ENCODE measurements at places on chromosomes 4 and X.

DNA sequence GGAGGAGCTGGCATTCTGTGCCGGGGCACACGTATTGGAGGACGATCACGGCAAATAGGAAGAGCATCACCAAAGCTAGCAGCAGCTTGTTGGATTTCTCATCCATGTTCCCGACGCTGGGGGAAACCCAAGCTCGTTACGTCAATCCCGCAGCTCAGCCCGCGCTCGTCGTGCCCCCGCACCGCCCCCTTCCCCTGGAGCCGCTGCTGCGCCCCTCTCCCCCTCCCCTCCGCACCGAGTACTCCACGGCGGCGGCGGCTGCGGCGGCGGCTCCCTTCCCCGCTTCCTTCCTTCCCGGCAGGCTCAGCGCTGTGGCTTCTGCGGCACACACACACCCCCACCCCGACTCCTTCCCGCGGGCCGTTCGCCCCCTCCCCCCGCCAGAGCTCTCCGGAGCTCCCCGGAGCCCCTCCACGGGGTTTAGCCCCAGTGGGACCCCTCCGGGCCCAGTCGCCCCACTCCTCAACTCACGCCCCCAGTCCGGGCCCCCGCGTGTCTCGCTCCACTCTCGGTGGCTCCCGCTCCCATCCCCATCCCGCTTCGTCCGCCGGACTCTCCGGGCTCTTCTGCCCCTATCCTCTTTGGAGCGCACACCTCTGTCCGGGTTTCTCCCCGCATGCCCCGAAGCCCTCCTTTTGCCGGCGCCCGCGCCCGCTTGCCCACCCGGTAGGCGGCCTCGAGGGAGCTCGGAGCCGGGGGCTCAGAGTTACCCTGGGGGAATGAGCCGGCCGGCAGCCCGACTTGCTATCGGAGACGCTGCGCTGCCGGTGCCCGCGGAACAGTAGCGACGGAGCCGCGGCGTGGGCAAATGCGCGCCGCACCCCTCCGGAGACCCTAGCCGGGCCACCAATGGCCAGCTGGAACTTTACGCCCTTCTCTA lies 978 bp downstream of the HS6ST2 start:
- DNase-seq, result no peak

DNA sequence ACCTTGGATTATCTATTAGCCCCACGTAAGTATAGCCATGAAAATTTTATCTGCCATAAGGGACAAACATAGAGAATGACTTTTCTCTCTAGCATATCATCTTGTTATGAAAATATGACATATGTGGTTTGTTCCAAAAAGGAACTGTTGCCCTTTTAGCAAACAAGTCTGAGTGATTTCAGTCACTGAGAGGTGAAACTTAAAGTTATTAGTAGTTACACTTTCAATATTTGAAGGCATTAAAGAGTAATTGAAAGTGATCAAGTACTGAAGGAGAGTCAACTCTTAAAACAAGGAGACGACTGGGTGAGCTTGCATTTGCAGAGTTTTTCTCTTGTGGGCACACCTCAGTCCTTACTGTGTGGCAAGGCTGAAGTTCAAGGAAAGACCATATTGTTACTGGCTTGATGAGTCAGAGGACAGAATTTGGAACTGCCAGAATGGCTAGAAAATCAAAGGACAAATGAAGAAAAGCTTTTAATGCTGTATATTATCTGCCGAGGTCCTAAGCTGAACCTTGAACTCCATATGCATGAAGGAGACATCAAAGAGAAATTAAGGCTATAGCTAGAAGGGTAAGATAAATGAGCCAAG lies 205.1 kb upstream of the EMCN start:
- no peak for DNase-seq

GRCh38 chr4:184280137-184280536 lies 62.5 kb upstream of the ENPP6 start:
- no peak for DNase-seq

DNA sequence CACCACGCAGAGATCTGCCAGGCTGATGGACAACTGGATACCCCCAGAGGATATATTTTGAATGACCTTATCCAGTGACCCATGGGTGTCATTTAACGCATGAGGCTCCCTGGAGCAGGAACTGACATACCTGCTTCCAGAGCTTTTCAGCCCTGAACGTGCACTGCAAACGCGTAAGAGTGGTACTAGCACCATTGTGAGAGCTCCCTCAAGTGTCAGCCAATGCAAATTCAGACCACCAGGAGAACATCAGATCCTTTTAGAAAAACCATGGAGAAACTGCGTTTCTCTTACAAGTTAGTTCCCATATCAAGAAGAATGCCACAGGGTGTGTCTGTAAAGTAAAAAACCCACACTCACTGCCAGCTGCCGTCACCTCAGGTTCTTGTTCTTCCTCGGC lies 7.3 kb downstream of the TREX2 start:
- no peak for DNase-seq

DNA sequence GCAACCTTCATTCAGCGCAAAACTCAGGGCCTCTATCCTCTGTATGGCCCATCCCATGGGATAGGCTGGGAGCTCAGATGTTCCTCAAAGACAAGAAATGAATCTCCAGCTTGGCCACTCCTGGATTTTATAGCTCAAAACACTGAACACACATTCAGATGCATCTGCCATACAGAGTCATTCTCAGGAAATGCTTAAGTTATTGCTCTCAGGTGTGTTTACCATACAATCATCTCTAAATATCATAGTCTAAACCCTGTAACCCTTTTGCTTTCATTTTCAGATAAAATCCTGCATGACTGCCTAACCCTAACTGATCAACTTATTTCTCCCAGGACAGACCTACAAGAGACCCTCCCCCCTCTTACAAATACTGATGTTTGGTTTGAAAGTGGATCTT lies 140.9 kb upstream of the FMR1 start:
- DNase-seq, result no peak

GRCh38 chr4:169059306-169060211 lies 49.5 kb upstream of the CBR4 start:
- no peak for DNase-seq

- no peak for DNase-seq
These were observed 691.5 kb upstream of the HTR2C start for GRCh38 chrX:113892401-113892800.

DNA sequence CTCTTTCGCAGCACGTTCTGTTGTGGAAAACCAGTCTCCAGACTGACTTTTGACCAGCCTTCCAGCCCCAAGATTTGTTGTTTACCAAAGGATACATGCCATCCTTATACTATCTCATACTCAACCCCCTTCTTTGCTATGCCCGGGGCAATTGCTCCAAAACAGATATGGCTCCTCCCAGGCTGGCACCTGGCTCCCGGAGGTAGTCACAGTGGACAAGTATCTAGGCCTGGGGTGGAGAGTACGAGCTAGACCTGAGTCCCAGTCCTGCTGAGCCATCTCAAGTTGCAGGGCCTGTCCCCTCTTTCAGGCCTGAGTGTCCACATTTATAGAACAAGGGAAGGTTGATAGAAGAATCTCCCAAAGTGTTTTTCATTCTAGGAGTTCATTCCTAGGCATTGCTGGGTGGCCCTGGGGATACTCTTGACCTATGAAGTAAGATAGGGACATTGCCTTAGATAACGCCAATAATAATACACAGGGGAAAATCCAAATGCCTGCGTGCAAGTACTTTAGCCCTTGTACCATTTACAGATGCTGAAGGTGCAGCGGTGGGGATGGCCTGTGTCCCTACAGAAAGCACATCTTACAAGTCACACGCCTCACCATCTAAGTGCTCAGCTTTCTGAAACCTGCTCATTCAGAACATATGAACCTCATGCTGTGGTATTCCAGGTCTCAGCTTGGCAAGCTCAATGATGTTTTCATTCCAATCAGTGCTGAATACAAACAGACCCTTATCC lies 136.7 kb upstream of the MAMLD1 start:
- no peak for DNase-seq

GRCh38 chr4:143339497-143339896 lies 2.8 kb downstream of the GAB1 start:
- DNase-seq, result no peak

DNA sequence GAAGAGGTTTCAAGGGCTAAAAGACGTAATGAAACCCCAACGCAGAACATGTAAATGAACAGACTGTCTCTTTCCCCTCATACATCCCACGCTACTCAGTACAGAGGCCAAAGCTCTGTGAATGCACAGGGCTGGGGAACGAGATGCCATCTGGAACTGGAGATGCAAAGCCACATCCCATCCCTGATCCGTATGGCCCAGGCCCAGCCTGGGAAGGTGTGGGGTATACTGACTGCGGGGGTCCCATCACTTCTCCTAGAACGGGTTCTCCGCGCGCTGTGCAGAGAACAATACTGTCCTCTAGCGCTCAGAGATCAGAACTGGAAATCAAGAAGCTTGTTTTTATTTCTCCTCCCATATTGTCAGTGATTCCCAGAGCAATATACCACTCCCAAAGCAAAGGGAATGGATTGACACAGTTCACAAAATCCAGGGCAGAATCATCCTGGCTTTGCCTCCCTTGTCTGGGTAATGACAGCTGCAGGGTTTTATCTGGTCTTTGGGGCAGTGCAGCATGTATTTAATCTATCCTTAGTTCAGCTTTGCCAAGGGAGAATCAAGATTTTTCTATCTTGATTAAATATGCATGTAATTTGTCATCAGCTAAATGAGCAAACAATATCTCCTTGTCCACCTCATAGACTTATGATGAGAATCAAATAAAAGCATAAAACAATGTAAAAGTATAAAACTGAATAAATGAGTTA lies 47.3 kb upstream of the TLR3 start:
- DNase-seq, result no peak

DNA sequence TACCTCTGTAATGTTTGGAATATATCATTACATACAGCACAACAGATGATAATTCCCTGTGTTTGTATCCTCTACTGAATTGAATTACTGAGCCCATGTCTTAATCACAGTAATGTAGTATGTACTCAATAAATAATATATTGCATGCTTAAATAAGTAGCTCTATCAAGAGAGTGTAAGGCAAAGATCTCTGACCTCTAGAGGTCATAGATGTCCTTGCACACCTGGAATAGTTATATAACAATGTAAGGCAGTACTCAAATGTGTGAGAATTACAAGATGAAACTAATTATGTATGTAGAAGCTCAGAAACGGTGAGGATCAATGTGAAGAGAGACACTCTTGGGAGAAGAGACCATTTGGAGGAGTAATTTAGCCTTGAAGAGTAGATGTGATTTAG lies 14.3 kb upstream of the GCNA start:
- no peak for DNase-seq

- DNase-seq, result no peak
These were observed 221.0 kb upstream of the NWD2 start for GRCh38 chr4:37023504-37023903.

- DNase-seq, result no peak
These were observed 87.9 kb downstream of the PPP2R2C start for GRCh38 chr4:6384541-6384940.

DNA sequence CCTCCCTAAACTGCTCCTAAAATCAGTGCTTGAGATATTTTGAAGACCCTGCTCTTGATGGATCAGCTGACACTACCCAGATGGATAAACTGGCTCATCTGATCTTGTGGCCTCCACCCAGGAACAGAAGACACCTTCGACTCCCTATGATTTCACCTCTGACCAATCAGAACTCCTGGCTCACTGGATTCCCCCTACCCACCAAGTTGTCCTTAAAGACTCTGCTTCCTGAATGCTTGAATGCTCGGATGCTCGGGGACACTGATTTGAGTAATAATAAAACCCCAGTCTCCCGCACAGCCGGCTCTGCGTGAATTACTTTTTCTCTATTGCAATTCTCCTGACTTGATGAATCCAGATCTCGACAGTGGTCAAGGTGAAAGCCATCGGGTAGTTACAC lies 12.0 kb upstream of the RPS3A start:
- no peak for DNase-seq

DNA sequence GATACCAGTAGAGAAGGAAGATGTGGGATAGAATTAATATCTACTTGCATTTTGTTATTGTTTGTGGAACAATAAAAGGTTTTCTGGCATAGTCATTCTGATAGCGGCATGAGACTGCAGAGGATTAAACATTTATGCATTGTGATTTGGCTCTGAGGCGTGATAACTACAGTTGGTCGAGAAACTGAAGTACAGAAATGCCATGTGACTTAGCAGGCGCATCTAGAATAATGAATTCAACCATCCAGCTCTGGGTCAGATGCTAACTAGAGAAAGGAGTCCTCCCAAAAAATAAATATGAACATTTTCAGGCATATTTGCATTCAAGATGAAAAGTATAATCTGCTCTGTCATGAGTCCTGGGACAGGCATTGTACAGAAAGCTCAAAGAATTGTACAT lies 62.8 kb downstream of the CCSER1 start:
- no peak for DNase-seq

DNA sequence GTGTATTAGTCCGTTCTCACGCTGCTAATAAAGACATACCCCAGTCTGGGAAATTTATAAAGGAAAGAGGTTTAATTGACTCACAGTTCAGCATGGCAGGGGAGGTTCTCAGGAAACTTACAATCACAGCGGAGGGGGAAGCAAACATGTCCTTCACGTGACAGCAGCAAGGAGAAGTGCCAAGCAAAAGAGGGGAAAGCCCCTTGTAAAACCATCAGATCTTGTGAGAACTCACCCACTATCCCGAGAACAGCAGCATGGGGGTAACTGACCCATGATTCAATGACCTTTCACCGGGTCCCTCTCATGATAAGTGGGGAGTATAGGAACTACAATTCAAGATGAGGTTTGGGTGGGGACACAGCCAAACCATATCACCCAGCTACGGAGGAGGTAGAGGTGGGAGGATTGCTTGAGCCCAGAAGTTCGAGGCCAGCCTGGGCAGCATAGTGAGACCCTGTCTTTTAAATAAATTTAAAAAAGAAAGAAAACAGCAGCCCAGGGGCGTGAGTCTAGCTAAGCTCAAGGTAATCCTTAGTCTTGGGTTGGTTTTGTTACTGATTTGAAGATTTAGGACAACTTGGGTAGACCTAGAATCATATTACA lies 46.4 kb upstream of the TMEM131L start:
- DNase-seq, result no peak

DNA sequence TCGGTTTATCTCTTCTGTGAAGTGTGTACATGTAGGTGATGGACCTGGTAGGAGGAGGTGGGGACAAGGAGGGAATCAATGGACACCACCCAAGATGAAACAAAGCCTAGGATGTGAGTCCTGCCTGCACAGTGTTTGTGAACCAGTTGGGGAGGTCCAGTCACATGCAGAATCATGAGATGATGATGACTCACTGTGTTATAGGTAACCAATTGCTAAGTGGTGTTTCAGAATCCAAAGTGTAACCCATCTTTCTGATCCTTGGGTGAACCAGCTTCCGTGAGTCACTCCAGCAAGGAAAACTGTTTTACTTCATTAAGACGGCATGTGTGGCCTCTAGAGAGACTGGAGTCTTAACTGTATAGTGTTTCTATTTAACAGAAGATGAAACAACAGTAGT lies 57.9 kb upstream of the HPF1 start:
- DNase-seq, result no peak

All from liver (tissue), 10 donors.